GM06990 (cell line): ENCODE measurements at places on chromosomes 2 and 18.

DNA sequence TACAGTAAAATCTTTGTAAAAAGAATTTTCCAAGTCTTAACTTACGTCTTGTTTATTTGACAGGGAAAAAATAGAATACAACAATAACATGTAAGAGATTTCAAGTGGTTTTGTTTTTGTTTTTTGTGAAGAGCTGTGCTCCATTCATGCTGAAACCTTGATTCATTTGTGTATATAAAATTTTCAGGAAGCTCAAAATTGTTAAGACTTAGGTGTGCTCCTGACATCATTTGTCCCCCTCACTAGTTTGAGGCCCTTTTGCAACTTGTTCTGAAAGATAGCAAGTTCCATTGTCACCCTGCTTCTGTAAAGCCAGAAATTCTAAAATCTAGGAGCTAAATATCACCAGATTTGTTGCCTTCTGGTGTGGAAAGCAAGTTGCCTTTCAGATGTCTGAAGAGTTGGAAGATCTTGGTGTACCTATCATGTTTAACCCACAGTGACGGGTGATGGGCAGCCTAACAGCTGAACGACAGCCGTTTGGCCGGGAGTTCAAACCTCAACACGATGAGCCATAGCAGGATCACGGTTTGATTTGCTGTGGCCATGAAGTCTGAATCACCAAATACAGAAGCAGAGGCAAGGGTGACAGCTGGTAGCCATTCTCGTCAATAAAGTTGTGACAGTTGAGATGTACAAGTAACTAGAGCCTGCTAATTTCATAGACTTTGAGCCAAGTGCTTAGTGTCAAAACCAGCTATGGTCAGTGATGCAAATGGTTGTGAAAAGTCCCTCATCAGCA lies 205.5 kb upstream of the SP5 start:
- peak; percentile 19 for DNase-seq

DNA sequence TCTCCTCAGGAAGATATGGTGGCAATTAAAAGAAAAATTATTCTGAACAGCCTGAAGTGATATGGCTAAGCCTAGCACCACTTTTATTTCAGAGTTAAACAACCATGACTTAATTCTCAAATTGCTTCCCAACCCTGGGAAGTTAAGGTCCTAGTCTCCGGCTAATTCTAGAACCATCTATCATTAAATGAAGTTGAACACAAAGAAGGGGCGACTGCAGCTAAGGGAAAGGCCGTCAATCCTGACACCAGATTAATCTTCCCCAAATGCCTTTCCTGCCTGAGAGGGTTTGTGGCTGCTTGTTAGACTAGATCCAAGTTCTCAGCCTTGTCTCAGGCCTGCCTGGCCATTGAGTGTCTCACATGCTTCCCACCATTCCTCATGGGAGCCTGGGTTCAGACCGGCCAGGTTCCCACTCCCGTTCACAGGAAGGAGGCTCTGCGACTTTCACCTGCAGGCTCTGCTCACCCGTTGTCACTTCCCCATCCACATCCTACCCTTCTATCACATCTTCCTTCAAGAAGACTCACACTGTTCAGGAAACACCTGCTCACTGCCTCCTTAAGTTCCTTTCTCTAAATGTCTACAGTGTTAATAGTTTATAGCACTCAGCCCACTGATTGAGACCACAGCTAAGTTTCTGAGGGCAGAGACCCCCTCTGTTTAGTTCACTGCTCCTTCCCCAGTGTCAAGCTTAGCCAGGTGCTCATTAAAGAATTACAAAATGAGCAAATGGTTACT lies 282.9 kb upstream of the REV1 start:
- no peak for DNase-seq

DNA sequence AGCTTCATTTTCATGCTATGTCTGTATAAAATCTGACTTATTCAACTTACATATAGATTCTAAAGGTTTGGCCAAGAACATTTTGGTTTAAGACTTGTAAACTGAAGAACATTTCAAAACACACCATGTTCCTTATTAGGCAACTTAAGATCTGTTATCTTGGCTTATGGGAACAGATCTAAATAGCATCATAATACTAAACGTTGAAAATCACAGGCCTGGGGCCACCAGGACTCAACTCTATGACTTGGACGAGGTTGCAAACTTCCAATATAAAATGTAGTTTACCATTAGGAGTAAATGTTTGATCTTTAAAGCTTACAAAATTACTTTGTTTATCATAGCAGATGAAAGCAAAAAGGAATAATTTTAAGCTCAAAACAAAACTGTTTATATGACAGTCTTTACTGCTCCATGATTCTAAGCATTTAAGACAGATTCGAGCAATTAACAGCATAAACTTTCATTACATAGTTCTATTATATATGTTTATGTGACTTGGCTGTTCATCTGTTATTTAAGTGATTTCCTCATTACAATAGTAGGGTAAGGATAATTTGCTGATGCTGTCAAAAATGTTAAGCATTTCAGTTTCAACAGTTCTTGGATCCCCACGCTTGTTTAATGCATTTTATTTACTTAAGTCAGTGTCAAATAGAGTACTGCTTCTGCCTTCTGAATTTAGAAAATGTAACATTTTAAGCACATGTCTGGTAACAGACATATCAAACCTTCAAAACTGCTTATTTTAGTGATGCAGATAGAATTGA lies 8.3 kb downstream of the TCF4 start:
- DNase-seq, result no peak

GRCh38 chr18:3251249-3251962 lies 3.8 kb downstream of the MYL12A start:
- no peak for DNase-seq
